Activated T-helper 2 cell treated with anti-CD3 and anti-CD28 coated beads, Interferon-gamma antibody, Interleukin-2, Interleukin-4, amounts not matched to agents 10 μg/mL and 5 μg/mL and 100 μg/mL, durations not matched to agents 14 hours and 24 hours and 36 hours (primary cell): ENCODE measurements at places on chromosomes 11 and 22. TPM values are rescaled to one million over a fixed set of nuclear protein-coding genes. Genes with fewer than 3 reads are reported as not detected.
A peak's percentile ranks its signal among the peaks of the same experiment; 100 is the strongest.

PHF21B gene
- 0.30 and 1.2 TPM in 2 replicates for total RNA-seq

GRCh38 chr11:71928737-71929443, at the start of gene RNF121:
Gene RNF121 (plus strand): TSS chr11:71929046. CDS start chr11:71929062, 16 bp downstream.
- peak; percentile 97 for DNase-seq

GRCh38 chr11:83456566-83456965, 170.4 kb upstream of the CCDC90B start:
- DNase-seq = no peak

MRGPRX4 gene
- not detected in 2 replicates for total RNA-seq

DNA sequence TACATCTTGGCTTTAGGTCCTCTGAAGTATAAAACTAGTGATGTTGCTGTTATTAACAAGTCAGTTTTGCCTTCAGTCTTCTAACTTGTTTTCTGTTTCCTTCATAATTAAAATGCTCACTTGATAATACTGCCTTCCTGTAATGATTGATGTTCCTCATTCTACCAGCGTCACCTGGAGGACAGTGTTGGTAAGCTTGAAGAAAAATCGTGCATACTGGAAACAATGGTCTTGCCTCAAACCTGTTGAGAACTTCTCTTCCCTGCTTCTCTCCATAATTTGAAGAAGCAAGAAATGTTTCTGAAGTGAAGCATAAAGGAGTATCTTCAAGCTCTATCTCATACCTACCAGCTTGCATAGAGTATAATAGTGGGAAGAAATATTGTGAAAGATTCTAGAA, 3.0 kb downstream of the YWHAH start:
- DNase-seq = peak; percentile 16
